ENCODE measurements at places on chromosomes 7 and 10.

DNA sequence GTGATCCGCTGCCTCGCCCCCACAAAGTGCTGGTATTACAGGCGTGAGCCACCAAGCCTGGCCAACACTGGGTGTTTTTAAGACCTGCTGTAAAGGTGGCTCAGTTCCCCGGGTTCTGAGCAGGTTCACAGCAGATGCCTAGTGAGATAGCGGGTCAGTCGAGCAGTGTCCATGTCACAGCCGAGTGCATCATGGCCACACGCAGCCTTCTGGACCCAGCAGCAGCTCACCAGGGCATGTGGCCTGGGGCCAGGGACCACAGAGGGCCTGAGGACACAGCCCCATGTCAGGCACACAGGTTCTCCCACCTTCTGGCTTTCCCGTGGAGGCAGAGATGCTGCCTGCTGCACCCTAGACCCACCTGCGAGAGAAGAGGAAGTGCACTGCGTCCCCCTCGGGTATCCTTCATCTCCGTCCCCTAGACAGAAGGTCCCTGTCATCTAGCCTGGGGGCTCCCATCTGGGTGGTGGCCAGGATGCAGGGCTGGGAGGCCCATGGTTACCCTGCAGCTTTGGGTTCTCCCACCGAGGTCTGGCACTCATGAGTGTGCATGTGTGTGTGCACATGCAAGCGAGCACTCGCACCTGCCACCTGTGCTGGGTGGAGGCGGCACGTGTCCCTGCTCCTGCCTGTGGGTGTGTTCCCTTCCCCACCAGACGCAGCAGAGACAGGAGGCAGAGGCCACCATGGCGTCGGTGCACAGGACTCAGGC is 98.6 kb downstream of the NKX6-2 start:
- no peak for DNase-seq

DNA sequence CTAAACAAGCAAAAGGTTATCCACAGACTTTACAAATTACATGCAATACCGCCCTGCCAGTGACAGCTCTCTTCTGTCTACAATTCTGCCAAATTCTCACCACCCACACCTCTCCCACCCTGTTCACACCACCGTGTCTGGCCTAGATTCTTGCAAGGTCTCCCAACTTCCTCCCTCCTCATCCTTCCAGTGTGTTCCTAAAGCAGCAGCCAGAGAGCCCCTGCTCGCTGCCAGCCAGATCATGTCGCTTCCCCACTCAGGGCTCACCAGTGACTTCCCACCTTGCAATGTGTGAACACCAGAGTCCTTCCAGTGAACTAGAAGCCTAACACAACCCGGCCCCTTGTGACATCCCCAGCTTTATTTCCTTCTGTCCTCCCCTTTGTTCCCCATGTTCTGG is 121.6 kb downstream of the HECW1 start:
- no peak for DNase-seq

GRCh38 chr10:29163746-29164145 is 125.1 kb upstream of the LYZL1 start:
- DNase-seq: peak; percentile 91

DNA sequence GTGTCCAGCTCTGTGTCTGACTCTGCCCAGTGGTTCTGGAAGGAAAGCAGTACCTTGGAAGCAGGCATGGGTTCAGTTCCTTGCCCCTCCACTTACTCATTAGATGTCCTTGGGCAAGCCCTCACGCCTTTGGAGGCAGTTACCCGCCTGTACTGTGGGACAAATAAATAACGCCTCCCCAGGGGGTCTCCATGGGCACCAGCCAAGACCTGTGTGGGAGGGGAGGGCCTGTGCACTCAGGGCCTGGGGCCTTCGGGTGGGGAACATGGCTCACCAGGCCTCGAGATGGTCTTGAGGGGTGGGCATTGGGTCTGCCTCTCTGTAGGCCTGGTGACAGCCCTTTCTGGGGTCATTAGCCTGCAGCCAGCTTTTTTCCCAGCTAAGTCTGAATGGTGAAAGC is 142.0 kb downstream of the GRK5 start:
- DNase-seq: no peak

DNA sequence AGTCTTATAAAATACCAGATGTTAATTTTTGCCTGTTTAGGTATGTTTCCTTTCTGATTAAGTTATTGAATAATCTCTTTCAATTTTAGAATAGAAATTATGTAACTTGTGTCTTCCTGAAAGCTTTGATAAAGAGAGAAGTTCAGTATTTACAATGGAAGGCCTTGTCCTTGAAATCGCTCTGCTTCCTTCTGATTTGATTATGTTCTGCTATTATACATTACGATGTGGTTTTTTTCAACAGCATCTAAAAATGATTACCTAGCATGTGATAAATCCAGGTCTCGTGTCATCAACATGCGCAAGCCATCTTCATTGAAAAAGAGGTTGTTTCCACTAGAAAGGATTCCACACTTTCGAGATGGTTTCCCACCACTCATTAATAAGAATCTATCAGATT is 96.5 kb upstream of the SLC26A5 start:
- DNase-seq: no peak

GRCh38 chr10:103463499-103463898 is 4.8 kb upstream of the CALHM1 start:
- peak; percentile 62 for DNase-seq

DNA sequence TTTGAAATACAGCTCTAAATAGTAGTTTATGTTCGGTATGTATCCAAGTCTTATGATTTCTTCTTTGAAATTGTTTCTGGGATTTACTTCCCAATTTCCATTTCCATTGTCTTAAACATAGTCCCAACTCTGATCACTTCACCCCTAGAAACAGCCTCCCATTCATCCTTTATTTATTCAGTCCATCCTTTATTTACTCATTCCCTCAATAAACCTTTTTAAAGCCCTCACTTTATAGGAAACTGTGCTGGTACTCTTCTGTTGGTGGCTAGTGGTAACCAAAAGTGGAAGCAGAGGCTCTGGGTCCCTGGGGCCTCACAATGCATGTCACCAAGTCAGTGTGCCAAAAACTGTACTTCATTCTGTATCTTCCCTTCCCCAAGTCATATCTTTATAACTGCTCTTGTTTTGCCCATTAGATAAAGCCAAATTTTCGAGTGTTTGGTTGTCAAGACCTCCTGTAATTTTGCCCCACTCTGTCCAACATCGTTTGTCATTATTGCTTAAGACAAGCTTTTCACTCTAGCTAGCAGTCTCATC is 3.9 kb upstream of the EPC1 start:
- no peak for DNase-seq

- DNase-seq: no peak
These were observed 734.9 kb downstream of the NRG3 start for GRCh38 chr10:82609845-82610244.

DNA sequence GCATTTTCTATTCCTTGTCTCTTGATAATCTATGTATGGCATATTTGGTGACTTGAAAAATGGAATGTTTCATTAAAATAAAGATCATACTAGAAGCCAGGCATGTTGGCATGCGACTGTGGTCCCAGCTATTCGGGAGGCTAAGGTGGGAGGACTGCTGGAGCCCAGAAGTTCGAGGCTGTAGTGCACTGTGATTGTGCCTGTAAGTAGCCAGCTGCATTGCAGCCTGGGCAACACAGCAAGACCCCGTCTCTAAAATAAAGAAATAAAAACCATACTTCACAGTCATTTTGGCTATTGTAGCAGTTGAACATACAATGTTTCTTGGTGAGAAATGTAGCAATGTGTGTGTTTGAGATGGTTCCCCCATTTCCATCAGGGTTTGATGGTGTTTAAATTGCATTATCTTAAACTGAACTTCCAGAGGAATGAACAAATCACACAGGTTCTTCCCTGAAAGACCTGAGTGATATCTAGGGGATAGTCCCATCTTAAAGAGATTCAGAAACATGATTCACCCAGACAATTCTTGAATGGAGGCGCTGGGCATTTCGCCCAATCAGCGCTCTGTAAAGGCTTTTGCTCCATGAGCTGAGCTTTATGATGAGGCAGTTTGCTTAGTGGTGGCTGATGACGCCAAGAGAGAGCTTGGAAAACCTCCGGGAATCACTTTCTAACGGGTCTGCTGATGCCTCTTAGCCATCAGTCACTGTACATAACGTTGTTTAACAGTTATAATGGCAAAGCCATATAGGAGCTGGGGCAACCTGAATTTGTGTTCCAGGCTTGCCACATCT is 19.4 kb upstream of the BTBD16 start:
- no peak for DNase-seq

- DNase-seq: no peak
These were observed 123.8 kb downstream of the ARID5B start for GRCh38 chr10:62025134-62025794.

DNA sequence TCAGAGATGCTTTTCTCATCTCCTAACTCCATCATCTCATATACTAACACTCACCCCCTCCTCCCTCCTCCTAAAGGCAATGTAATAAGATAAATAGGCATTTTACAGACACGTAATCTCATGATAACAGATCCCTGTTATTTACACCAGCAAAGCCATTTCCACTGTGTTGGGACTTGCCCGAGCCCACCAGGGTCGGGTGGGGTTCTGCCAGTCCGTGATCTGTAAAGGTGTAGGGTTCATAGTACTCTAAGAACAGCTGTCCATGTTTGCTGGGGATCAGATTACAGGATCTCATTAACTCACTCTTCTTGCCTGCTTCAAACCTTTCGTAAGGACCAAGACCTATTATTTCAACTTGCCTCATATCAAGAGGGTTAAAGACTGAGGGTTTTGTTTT is 172.4 kb downstream of the FZD1 start:
- no peak for DNase-seq

- DNase-seq: no peak
These were observed 11.2 kb upstream of the CXCL12 start for GRCh38 chr10:44395902-44396670.

DNA sequence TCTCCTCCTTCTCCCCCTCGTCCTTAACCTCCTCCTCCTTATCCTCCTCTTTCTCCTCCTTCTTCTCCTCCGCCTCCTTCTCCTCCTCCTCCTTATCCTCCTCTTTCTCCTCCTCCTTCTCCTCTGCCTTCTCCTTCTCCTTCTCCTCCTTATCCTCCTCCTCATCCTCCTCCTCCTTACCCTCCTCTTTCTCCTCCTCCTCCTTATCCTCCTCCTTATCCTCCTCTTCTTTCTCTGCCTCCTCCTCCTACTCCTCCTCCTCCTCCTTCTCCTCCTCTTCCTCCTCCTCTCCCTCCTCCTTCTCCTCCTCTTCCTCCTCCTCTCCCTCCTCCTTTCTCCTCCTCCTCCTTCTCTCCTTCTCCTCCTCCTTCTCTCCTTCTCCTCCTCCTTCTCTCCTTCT is 14.5 kb downstream of the PLXNA4 start:
- DNase-seq: no peak

DNA sequence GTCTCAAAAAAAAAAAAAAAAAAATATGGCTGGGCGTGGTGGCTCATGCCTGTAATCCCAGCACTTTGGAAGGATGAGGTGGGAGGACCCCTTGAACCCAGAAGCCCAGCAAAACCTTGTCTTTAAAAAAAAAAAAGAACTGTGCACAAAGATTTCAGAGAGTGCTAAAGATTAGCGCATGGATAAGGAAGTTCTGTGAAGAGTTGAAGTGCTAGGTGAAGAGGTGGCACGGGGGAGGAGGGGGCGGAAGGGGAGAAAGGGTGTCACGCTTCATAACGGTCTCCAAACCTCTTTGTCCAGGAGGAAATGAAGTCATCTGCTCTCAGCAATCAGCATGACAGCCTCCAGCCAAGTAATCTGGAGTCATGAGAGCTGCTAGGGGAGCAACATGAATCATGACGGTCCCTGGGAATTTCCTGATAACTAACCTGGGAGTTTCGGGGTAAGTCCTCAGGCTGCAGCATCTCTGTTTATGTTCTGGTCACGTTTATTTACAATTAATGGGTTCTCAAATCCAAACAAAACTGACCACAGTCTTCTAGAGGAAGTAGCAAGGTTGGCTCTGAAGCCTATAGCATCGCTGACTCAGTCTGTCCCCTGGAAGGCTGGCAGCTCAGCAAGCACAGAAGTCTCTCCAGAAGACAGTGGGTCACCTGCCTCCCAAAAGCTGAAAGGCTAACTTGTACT is 1.9 kb upstream of the PLAU start:
- DNase-seq: peak; percentile 100

DNA sequence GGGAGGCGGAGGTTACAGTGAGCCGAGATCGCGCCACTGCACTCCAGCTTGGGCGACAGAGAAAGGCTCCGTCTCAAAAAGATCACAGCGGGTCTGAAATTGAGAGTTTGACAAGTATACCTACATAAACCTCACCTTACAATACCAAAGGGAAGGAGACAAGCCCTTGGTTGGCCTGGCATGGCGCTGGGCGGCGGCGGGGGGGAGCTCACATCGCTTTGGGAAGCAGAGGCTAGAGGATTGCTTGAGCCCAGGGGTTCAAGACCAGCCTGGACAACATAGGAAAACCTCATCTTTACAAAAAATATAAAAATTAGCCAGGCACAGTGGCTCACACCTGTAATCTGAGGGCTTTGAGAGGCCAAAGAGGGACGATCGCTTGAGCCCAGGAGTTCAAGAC is 1.1 kb upstream of the ARPC1A start:
- DNase-seq: no peak

DNA sequence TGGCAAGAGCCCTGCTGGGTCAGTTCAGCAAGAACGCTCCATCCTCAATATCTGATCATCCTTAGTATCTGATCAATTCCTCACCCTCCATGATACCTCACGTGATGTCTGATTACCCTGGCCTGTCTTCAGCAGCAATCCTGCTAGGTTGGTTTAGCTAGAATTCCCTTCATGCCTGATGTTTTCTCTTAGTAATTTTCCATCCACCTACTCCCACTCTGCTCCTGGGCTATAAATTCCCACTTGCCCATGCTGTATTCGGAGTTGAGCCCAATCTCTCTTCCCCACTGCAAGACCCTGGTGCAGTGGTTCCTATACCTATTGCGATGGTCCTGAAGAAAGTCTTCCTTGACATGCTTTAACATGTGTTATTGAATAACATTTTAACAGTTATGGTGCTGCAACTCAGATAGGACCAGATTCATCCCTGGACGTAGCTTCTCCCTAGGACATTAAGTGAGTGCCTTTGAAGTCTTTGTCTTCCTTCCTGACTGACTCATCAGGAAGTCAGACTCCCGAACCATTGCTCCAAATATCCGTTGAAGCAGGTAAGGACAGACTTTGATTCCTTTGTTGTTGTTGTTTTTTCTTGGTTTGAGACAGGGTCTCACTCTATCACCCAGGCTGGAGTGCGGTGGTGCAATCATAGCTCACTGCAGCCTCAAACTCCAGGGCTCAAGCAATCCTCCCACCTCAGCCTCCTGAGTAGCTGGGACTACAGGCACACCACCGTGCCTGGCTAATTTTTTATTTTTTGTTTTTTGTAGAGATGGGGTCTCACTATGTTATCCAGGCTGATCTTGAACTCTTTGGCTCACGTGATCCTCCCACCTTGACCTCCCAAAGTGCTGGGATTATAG is 29.4 kb upstream of the CLDN3 start:
- DNase-seq: peak; percentile 38

DNA sequence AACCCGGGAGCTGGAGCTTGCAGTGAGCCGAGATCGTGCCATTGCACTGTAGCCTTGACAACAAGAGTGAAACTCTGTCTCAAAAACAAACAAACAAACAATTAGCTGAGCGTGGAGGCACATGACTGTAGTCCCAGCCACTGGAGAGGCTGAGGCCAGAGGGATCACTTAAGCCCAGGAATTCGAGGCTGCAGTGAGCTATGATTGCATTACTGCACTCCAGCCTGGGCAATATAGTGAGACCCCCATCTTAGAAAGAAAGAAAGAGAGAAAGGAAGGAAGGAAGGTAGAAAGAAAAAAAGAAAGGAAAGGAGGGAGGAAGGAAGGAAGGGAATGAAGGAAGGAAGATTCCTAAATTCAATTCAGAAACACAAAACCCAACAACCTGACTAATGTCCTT is 141.3 kb upstream of the TNRC18 start:
- DNase-seq: no peak

- no peak for DNase-seq
These were observed 108.1 kb downstream of the SNX13 start for GRCh38 chr7:17832242-17832641.

Measured in kidney tubule cell (primary cell).